ENCODE measurements at places on chromosomes 4 and X.

GRCh38 chrX:2484721-2485648, 15.8 kb downstream of the DHRSX start:
- DNase-seq = peak; percentile 52

GRCh38 chr4:122548452-122548851, 72.4 kb downstream of the IL21 start:
- peak; percentile 36 for DNase-seq

DNA sequence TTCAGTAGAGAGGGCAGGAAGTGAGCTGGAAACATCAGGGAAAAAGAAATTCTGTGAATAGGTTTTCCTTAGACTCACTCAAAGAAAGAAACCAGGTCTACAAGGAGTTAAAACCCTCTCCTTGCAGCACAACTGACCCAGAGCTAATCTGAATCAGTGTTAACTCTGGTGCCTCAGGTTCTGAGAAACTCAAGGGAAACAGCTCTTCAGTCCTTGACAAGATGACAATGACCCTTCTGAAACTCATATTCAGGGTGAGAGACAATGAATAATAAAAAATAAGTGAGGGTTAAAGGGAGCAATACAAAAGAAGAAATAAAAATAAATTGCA, 903.6 kb downstream of the STPG2 start:
- DNase-seq = no peak

- DNase-seq = peak; percentile 7
Observed at GRCh38 chrX:155857561-155857960, 23.6 kb upstream of the VAMP7 start.

DNA sequence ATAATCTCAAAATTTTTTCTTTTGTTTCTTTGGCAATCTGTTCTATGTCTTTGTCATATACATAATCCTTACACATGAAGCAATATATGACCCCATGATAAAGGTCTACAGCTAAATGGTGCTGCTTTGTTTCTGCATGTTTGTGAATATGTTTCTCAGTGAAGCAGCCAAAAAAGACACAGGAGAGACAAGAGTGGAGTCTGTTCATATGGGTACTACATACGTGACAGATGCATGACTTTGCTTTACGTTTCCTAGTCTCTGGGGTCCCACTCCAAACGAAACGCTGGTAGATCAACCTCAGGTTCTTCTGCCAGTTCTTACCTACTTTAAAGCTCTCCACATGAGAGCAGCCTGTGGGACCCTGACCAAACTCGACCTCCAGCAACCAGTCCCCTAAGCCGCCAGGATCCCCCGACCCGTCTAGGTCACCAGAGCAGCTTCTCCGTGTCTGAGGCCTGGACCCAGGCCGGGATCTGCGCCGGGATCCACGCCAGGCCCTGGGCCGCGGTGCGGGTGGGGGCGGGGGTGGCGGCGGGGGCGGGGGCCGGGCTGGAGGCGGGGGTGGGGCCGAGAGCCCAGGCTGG, 1.5 kb downstream of the USP51 start:
- no peak for DNase-seq

DNA sequence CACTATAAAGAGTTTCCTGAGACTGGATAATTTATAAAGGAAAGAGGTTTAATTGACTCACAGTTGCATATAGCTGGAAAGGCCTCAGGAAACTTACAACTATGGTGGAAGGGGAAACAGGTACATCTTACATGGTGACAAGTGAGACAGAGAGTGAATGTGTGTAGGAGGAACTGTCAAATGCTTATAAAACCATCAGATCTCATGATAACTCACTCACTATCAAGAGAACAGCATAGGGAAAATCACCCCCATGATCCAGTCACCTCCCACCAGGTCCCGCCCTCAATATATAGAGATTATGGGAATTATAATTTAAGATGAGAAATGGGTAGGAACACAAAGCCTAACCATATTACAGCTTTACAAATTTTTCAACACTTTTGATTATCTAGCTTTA, 266.0 kb downstream of the DTHD1 start:
- no peak for DNase-seq

GRCh38 chr4:122668241-122668640, 47.4 kb upstream of the IL21 start:
- DNase-seq = peak; percentile 77

DNA sequence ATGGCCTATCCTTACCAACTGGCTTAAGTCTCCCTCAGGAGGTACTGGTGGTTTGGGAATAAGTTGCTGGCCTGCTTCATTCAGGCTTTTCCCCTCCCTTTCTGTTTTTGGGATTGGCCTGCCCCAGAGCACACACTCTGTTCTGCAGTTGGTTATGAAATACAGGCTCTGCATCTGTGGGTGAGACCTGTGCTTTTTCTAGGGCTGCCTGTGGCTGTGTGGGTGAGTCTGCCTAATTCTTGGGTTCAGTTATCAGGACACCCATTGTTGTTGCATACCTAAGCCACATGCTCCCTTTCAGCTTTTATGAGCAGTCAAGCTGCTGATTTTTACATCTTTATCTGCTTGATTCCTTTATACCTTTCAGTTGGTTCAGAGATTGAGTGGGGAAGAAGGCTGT, 19.0 kb upstream of the CWH43 start:
- no peak for DNase-seq

GRCh38 chrX:131225078-131225477, 64.0 kb downstream of the IGSF1 start:
- no peak for DNase-seq

DNA sequence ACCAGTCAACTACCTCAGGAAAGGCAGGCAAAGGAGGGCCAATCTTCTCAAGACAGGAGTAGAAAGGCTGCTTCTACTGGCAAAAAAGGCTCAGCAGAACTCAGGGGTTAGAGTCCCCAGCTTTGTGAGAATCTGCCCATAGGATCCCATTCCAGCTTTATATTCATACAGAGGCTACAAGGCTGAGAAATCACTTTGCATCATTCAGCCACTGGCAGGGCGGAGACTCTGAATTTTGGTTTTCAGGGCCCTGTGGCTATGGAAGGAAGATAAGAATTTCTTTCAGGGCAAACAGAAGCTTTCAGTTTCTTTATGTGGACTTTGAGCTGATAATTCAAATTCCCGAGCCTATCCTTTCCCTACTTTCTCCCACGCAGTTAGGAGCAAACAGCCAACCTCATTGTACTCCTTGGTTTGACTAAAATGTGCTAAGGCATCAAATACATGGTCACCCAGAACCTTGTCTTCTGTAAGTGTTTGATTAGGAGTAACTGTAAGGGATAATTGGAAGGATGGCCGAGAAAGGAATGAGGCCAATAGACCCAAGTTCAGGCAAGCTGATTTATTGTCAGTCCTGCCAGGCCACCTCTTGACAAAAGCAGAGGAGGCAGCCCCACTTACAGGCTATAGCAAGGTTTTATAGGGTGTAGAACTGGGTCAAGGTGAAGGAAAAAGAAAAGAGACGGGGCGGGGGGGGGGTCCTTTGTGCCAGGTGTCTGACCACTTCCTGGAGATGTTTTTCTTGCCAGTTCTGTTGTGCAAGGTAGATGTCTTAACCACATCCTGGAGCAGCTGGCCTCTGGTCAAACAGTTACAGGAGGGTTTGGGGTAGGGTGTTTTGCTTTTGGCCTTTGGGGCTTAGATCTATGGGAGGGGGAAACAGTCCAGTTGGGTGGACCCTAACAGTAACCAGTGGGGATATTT, 165.3 kb upstream of the PPP1R2C start:
- no peak for DNase-seq

GRCh38 chr4:88969271-88969670, 87.7 kb downstream of the FAM13A start:
- no peak for DNase-seq

GRCh38 chr4:159904906-159905305, 802.0 kb downstream of the RAPGEF2 start:
- DNase-seq = no peak

DNA sequence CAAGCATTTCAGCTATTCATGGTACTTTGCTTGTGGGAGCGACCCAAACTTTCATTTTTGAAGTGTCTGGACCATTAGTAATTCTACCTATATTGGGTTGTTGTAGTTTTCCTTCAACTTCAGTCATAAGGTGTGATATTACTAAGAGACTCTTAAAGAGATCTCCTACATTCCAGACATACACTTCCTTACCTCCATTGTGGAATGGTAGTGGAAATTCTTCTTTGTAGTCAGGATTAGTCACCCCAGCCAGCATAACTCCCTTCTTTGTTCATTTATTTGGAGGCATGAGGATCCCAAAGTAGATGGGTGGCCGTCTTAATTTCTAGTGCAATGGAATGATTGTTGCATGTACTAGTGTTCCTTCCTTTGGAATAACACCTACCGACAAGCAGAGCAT, 991.4 kb downstream of the ARAP2 start:
- DNase-seq = no peak

DNA sequence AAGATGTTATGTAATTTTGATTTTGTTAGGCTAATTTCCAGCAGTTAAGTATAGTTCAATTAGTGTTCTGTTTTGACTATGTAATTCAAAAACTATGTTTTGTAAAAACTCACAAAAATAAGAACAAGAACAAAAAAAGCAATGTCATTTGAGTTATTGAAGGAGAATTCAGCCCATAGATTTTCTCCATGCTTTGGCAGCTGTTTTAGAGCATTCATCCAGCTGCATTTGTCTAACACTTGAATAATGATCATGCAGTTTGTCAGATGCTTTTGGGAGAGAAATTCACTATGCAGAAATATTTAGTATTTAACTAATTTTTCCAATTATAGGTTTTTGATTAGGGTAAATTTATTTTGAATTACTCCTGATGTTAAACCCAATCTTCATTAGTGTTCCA, 14.2 kb downstream of the CPE start:
- no peak for DNase-seq

GRCh38 chrX:41452565-41453356, 5.6 kb downstream of the NYX start:
- peak; percentile 76 for DNase-seq

DNA sequence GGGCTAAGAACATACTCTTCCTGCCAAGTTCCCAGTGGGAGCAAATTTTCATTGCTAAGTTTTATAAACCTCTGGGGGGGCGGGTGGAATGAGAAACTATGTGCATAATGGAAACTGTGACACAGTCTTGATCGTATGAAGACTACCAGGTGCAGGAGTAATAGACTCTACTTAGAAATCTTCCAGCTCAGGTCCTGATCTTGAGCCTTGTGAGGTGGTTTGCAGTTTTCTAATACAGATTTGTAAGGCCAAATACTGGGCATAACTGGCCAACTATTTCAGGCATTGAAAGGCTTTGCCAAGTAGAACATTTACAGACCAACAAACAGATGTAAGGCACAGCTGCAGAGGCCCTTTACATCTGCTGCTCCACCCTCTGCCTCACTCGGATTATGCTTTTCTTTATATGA, 89.7 kb upstream of the CBR4 start:
- peak; percentile 84 for DNase-seq

DNA sequence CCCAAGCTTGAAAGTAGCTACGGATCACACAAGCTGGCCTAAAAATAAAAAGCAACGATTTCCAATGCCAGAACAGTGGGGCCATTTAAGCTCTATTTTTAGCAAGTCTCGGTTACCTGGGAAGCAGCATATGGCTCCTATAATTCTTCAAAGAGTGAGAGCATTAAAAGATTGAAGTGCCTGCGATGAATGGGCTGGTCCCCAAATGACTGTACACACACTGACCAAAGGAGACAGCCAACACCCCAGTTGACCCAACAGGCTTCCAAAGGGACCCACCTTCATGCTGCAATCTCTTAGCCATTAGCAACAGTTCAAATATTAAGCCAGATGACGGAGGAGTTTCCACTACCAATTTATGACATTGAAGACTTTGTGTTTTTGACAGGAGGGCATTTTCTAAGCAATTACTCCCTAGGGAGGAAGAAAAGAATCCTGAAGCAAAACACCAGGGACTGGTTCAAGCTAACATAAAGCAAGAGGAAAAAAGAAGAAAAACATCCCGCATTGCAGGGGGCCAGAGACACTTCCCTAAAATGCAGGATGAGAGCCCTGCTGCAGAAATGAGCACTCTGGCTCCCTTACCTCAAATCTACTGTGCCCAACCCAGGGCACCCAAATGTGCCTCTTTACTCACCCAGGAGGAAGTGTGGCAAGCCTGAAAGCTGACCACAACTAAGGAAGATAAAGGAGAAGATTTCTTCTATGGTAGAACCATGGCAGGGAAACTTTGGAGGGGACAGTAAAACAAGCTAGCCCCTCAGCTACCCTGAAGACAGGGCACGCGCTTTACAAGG, 21.6 kb downstream of the SH3KBP1 start:
- DNase-seq = no peak

- DNase-seq = no peak
Observed at GRCh38 chrX:9293051-9293496, 171.8 kb upstream of the TBL1X start.

GRCh38 chr4:26751004-26751403, 109.6 kb upstream of the STIM2 start:
- no peak for DNase-seq

DNA sequence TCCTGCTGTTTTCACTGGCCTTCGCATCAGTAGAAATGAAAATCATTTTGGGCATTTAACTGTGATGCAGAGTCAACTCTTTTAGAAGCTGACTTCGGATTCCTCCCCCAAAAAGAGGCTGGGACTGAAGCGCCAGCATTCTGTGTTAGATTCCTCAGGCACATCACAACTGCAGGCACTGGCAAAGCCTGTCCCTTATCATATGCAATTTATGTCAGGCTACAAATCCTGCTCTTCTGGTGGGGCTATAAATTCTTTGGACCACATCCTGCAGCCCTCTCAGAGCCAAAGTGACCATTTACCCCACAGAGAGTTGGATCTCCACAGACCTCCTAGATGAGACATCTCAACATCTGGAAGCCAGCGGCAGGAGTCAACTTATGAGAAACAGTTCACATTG, 138.4 kb downstream of the CBR4 start:
- DNase-seq = no peak

- no peak for DNase-seq
Observed at GRCh38 chrX:16100673-16101072, 22.7 kb upstream of the GRPR start.

Data from iris pigment epithelial cell (primary cell).